Activated CD4-positive, alpha-beta T cell treated with anti-CD3 and anti-CD28 coated beads, Interleukin-2, amount 10 ng/mL, durations not matched to agents 7 days and 5 days (primary cell): ENCODE measurements at places on chromosomes 7 and 10. TPM values are rescaled to one million over a fixed set of nuclear protein-coding genes. Genes with fewer than 3 reads are reported as not detected.

NXPH1 gene
- not detected for total RNA-seq

FRA10AC1 gene
- total RNA-seq = 13.7 TPM

ANKRD1 gene
- not detected for total RNA-seq

SP8 gene
- not detected for total RNA-seq

CPA1 gene
- total RNA-seq = not detected

DDX56 gene
- total RNA-seq = 84.9 TPM

FGL2 gene
- 1.1 TPM for total RNA-seq

- H3K4me3 ChIP-seq = no peak overlapping the region
- H3K27me3 ChIP-seq = no peaks in the 10 kb centered on the region
- H3K27ac ChIP-seq = no peak overlapping the region
These were observed 1092.6 kb upstream of the AUTS2 start for GRCh38 chr7:68505721-68506120.

GRCh38 chr7:44073664-44074348 is 8.4 kb upstream of the PGAM2 start:
- peaks cover 39% of the 10 kb centered on the region for H3K36me3 ChIP-seq
- H3K27ac ChIP-seq = no peak overlapping the region
- peaks cover 19% of the 10 kb centered on the region for H3K4me1 ChIP-seq
- DNase-seq = no peak
- no peak overlapping the region for H3K4me3 ChIP-seq

DNA sequence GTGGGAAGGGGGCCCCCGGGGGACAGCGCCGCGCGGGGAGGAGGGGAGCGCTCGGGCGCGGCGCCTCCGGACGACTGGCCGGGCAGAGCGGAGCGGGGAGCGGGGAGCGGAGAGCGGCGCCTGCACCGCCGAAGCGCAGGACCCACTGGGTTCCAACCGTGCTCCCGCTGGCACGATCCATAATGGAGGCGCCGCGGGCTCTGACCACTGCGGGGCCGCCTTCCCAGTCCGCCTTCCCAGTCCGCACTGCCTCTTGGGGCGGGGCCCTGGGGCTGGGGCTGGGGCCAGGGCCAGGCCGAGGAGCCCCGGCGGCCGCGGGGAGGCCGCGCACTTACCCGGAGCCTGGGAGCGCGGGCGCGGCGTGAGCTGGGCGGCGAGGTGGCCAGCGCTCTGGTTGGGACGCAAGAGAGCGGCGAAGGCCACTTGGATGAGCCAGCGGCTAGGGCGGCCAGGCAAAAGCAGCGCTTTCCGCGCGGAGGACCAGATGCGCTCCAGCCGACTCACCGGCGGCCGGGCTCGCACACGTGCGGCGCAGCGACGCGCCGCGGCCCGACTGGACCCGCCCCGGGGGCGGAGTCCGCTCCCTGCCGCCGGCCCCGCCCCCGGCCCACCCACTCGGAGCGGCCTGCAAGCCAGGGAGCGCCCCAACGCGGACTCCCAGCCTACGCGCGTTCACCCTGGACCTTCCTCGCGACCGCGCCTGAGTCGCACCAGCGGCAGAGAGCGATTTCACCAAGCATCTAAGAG is at the start of gene PUS7:
PUS7 (minus strand) TSS at position 555 of the 747 bp plus-strand sequence. CDS start 13,759 bp downstream, outside the sequence.
- H3K27me3 ChIP-seq = no peaks in the 10 kb centered on the region
- H3K4me3 ChIP-seq = peak within 1 kb of the TSS; percentile 85
- H3K27ac ChIP-seq = peak within 1 kb of the TSS; percentile 90
- DNase-seq = peak; percentile 81
- H3K36me3 ChIP-seq = peaks cover 2% of the 10 kb centered on the region
- H3K4me1 ChIP-seq = peaks cover 23% of the 10 kb centered on the region

DNA sequence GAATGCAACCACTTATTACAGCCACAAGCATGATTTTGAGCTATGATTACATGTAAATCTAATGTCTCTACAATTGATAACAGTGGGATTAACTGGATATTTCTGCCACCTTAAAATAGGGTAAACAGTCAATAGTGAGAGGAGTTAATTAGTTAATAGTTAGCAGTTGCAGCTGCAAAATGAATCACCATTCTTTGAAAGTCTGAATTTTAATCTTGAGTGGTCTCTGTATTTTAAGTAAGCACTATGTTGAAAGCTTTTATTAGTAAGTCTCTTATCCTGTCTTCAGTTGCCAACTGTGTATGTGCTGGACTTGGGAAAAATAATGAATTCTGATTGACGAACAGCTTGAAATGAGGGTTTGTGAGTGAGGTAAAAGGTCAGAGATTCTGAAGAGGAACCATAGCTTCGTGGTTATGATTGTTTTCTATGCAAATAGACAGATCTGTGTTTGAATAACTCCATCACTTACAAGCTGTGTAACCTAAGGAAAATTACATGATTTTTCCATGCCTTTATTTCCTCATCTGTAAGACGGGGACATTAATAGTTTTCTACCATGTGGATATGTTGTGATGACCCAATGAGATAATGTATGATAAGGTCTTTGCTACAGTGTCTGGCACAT is 75.2 kb downstream of the RNLS start:
- no peaks in the 10 kb centered on the region for H3K4me1 ChIP-seq
- no peaks in the 10 kb centered on the region for H3K36me3 ChIP-seq
- H3K27ac ChIP-seq = no peak overlapping the region
- no peak overlapping the region for H3K4me3 ChIP-seq
- H3K27me3 ChIP-seq = peaks cover 10% of the 10 kb centered on the region

DNA sequence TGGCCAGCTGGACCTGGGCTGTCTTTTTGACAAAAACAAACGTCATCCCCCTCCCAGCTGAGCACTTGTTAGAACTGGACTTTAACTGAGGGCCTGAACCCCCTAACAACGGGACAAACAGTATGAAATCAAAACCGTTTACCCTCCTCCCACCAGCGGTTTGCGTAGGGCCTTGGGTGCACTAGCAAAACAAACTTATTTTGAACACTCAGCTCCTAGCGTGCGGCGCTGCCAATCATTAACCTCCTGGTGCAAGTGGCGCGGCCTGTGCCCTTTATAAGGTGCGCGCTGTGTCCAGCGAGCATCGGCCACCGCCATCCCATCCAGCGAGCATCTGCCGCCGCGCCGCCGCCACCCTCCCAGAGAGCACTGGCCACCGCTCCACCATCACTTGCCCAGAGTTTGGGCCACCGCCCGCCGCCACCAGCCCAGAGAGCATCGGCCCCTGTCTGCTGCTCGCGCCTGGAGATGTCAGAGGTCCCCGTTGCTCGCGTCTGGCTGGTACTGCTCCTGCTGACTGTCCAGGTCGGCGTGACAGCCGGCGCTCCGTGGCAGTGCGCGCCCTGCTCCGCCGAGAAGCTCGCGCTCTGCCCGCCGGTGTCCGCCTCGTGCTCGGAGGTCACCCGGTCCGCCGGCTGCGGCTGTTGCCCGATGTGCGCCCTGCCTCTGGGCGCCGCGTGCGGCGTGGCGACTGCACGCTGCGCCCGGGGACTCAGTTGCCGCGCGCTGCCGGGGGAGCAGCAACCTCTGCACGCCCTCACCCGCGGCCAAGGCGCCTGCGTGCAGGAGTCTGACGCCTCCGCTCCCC is at the start of gene IGFBP1:
IGFBP1 (plus strand) TSS at position 304 of the 808 bp plus-strand sequence; CDS start at position 469, 165 bp downstream.
- no peaks in the 10 kb centered on the region for H3K36me3 ChIP-seq
- peaks cover 48% of the 10 kb centered on the region for H3K27me3 ChIP-seq
- H3K27ac ChIP-seq = no peak within 1 kb of the TSS
- H3K4me1 ChIP-seq = no peaks in the 10 kb centered on the region
- peak within 1 kb of the TSS; percentile 45 for H3K4me3 ChIP-seq
- DNase-seq = no peak

GRCh38 chr7:26388256-26388655 is 96.6 kb downstream of the SNX10 start:
- no peaks in the 10 kb centered on the region for H3K4me1 ChIP-seq
- no peak overlapping the region for H3K27ac ChIP-seq
- H3K27me3 ChIP-seq = peaks cover 48% of the 10 kb centered on the region
- no peaks in the 10 kb centered on the region for H3K36me3 ChIP-seq

DNA sequence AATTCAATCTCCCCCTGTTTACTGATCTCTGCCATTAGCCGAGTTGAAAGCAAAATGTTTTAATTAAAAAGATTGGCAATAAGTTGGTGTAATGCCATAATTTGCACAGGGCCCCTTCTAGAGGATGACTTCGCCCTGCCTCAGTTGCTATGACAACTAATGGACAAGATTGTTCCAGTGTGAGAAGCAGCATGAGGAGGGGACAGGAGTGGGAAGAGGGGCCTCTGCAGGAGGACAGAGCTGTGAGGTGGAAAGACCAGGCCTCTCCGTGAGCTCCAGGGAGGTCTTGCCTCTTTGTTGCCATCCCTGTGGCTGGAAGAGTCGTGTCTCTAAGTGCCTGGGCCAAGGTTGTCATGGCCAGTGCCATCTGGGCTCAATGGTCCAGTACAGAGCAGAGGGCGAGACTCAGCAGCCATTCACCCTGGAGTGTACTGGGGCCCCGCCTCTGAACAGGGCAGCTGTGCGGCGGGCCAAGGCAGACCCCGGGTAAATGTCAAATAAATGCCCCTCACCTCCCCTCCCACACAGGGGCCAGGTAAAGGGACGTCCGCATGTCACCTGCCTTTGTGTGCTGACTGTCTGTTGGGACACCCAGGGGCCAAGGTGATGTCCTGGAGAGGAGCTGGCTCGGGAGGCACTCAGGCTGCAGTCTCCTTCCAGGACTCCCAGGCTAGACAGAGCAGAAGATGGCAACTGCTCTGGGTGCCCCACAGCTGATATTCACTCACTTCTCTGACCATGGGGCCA is 97.0 kb upstream of the RET start:
- peaks cover 3% of the 10 kb centered on the region for H3K4me1 ChIP-seq
- DNase-seq = no peak
- no peak overlapping the region for H3K4me3 ChIP-seq
- H3K36me3 ChIP-seq = no peaks in the 10 kb centered on the region

DNA sequence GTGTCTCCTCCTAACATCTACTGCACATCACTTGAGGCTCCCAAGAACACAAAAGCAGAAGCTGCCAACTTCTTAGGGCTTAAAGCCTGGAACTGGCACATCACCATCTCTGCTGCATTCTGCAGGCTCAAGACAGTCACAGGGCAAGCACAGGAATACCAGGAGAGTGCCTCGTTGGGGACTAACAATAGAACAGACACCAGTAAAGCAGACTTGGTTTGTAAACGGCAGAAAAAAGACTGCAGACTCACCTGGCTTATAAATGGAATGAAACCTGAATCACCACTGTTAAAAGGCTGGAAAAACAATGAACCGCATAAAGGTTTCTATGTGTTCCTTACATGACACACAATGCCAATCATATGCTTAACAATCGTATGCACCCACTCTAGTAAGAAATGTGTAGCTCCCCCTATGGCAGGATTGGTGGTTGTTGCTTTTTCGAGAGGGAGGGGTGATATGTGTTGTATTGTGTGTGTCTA is 12.8 kb downstream of the RHEB start:
- no peak overlapping the region for H3K27ac ChIP-seq
- no peaks in the 10 kb centered on the region for H3K27me3 ChIP-seq
- DNase-seq = no peak
- H3K4me3 ChIP-seq = no peak overlapping the region
- peaks cover 39% of the 10 kb centered on the region for H3K4me1 ChIP-seq

DNA sequence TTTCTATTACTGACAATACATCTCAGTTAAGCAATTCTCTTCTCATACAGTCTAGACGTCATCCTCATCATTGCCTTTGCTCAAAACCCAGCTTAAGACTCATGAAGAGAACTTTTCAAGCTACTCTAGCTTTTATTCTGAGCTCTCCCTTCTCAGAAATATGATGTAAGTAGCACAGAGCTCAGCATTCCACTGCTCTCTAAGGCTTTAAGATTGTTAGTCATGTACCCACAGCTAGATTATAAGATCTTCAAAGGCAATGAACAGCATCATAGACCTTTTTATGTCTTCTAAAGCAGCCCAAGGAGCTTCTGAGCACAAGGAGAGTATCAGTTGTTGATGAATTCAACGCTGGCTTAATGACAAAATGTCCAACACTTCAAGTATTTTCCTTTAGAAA is 119.3 kb downstream of the NRP1 start:
- H3K27ac ChIP-seq = no peak overlapping the region
- peaks cover 25% of the 10 kb centered on the region for H3K4me1 ChIP-seq
- peaks cover 3% of the 10 kb centered on the region for H3K36me3 ChIP-seq
- no peak overlapping the region for H3K4me3 ChIP-seq
- no peak for DNase-seq

DNA sequence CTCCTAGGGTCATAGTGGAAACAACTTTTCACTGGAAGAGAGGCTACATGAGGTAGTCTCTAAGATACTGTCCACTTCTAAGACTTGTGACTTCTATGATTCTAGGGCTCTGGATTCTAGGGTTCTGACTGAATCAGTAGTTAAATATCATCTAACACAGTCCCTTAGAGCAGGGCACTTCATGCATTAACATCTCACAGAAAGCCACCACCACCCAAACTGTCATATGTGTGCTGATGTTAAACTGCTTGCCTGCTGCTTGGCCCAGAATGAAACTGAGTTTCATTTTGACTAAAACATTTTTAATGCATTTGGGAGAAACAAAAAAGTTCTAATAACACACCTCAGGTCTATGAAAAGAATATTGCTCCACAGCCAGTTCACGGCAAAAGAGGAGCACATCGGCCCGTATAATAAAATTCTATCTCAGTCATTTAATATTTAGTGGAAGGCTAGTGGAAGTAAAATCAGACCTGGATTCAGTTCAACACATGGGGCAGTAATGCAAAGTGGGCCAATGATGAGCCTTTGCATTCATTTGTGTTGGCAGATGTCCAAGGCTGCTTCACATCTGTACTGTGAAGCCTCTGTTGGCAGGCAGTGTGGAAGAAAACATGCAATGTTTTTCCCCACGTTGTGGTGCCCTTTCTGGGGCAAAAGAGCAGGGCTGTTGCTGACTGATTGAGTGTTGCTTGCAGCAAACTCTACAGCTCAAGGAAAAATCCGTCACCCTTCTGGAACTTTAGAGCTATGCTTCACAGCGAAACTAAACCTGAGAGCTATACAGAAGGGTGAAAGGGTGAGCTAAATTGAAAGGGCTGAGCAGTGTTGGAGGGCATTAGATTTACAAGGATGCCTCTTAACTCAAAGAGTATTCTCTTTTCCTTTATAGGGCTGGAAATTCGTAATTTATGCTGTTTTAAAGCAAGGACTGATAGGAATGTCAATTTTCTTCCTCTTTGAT is 33.5 kb upstream of the AUTS2 start:
- no peaks in the 10 kb centered on the region for H3K36me3 ChIP-seq
- no peak overlapping the region for H3K4me3 ChIP-seq
- no peak for DNase-seq
- H3K4me1 ChIP-seq = no peaks in the 10 kb centered on the region

GRCh38 chr7:141702047-141702567 is at the start of gene DENND11:
Gene DENND11 (minus strand): TSS chr7:141702166. CDS start chr7:141702153, 13 bp downstream.
- H3K4me1 ChIP-seq = peaks cover 31% of the 10 kb centered on the region
- H3K4me3 ChIP-seq = peak within 1 kb of the TSS; percentile 79
- H3K27ac ChIP-seq = peak within 1 kb of the TSS; percentile 88
- DNase-seq = peak; percentile 64
- H3K27me3 ChIP-seq = peaks cover 9% of the 10 kb centered on the region

DNA sequence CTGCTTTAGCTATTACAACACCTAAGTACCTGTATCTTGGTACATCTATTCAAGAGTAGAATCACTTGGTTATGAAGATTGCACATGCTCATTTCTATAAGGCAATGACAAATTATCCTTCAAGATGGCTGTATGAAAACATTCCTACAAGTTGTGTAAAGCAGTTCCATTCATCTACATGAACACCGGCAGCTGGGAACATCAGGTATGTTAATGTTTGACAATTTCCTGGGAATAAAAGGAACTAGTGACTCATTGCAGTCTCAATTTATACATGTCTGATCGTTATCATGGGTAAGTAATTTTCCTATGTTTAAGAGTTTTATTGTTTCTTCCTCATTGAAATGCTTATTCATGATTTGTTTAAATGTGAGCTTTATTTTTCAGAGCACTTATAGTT is 203.2 kb upstream of the SEMA3E start:
- H3K4me1 ChIP-seq = no peaks in the 10 kb centered on the region
- no peak for DNase-seq
- H3K27me3 ChIP-seq = no peaks in the 10 kb centered on the region
- no peak overlapping the region for H3K27ac ChIP-seq
- H3K4me3 ChIP-seq = no peak overlapping the region
